Esophagus squamous epithelium (tissue), 5 donors: ENCODE measurements at places on chromosomes 16 and 17.

DNA sequence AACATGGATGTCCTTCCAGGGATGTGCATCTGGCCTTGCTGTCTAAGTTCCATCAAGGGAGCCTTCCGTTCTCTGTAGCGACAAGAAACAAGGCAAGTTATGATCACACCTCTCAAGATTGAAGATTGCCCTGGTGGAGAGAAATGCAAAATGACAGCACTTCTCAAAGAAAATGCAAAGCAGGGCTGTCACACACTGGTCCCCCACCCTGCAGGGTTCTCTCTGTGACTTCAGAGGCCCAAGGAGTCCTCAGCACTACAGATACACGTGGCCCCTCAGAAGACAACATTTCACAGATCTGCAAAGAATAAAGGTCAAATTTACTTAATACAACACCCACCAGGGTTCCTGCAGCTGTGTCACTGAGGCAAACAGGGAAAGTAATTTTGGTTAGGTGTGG lies 60.7 kb upstream of the TEX2 start:
- no peak for DNase-seq
- H3K36me3 ChIP-seq = no peaks in the 10 kb centered on the region
- H3K27ac ChIP-seq = no peak overlapping the region
- H3K27me3 ChIP-seq = no peaks in the 10 kb centered on the region
- peaks cover 44% of the 10 kb centered on the region for H3K4me1 ChIP-seq

- H3K4me3 ChIP-seq = no peak overlapping the region
- no peaks in the 10 kb centered on the region for H3K36me3 ChIP-seq
- H3K27ac ChIP-seq = no peak overlapping the region
Observed at GRCh38 chr16:85215478-85216118, 103.3 kb upstream of the CIBAR2 start.

GRCh38 chr17:75553295-75554110 lies 28.0 kb downstream of the LLGL2 start:
- H3K4me3 ChIP-seq = no peak overlapping the region
- no peak overlapping the region for H3K27ac ChIP-seq
- DNase-seq = no peak
- H3K4me1 ChIP-seq = peaks cover 8% of the 10 kb centered on the region
- H3K27me3 ChIP-seq = no peaks in the 10 kb centered on the region

DNA sequence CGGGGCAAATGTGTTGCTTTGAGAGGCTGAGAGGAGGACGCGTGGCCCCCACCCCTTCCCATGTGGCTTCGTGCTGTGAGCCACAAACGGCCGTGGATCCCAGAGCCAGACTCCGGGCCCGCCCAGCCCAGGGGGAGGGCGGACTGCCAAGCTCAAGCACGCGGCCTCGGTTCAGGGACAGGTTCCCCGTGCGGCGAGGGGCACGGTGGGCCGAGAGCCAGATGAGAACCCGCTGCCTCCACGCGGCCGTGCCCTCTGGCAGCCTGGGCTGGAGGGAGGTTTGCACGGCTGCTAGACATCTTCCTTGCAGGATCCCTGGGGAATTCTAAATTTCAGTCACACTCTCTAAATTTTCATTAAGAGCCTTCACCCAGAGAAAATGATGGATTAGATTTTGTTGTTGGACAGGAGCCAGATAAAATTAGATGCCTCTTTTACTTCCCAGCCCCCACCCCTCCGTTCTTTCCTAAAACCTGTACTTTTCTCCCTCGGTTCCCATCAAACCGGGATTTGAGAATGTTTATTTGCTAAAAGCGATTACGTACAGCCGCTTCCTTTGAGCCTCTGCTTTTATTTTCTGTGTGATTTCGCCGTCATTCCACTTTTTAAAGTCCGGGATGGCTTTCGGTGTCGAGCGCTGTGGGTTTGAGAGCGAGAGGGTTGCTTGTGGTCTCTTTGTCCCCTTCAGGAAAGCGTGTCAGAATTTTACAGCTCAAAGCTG lies 25.0 kb upstream of the GNG13 start:
- H3K4me1 ChIP-seq = peaks cover 6% of the 10 kb centered on the region
- H3K27me3 ChIP-seq = no peaks in the 10 kb centered on the region
- no peak for DNase-seq
- no peak overlapping the region for H3K27ac ChIP-seq
- H3K4me3 ChIP-seq = peak overlapping the region; percentile 15

DNA sequence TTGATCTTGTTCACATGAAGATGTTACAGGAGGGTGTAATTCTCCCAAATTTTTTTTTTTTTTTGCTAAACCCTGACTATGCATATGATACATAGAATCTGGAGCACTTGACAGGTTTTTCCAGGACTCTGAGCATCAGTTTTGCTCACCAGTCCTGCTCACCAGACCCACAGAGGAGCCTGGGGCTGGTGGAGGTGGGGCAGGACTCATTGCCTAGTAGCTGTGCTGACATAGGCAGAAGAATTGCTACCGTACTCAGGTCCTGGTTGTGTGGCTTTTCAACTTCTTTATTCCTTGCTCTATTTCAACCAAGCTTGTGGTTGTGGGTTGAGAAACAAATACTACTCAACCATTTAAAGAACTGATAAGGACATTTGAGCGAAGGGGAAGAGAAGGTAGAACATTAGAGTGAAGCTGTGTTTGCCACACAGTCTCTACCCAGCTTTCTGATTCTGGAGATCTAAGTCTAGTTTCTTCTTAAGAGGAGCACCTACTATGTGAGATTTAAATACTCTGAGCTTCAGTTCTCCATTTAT lies 212.4 kb downstream of the UTP18 start:
- no peak overlapping the region for H3K4me3 ChIP-seq
- DNase-seq = no peak
- no peak overlapping the region for H3K27ac ChIP-seq
- no peaks in the 10 kb centered on the region for H3K36me3 ChIP-seq
- no peaks in the 10 kb centered on the region for H3K4me1 ChIP-seq

DNA sequence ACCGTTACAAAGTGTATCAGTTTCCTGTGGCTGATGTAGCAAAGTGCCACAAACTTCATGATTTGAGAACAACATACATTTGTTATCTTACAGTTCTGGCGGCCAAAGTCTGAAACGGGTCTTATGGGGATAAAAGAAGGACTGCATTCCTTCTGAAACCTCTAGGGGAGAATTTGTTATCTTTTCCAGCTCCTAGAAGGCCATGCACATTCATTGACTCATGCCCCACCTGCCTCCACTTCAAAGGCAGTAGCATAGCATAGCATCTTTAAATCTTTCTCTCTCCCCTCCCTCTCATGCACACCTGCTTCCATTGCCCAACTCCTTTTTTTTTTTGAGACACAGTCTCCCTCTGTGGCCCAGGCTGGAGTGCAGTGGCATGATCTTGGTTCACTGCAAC lies 190.7 kb upstream of the DYNLRB2 start:
- no peak for DNase-seq
- H3K27ac ChIP-seq = no peak overlapping the region
- H3K27me3 ChIP-seq = no peaks in the 10 kb centered on the region

GRCh38 chr16:86020971-86021370 lies 122.0 kb downstream of the IRF8 start:
- H3K36me3 ChIP-seq = no peaks in the 10 kb centered on the region
- DNase-seq = no peak
- H3K4me1 ChIP-seq = no peaks in the 10 kb centered on the region
- H3K27ac ChIP-seq = no peak overlapping the region

GRCh38 chr16:78105517-78105916 lies 6.1 kb downstream of the WWOX start:
- no peak for DNase-seq
- H3K27me3 ChIP-seq = no peaks in the 10 kb centered on the region
- H3K36me3 ChIP-seq = no peaks in the 10 kb centered on the region
- no peak overlapping the region for H3K27ac ChIP-seq
- H3K4me1 ChIP-seq = peaks cover 8% of the 10 kb centered on the region

GRCh38 chr17:27930000-27930399 lies 36.8 kb upstream of the LYRM9 start:
- H3K27ac ChIP-seq = no peak overlapping the region
- H3K27me3 ChIP-seq = peaks cover 19% of the 10 kb centered on the region
- H3K36me3 ChIP-seq = no peaks in the 10 kb centered on the region
- no peak for DNase-seq
- H3K4me1 ChIP-seq = no peaks in the 10 kb centered on the region

GRCh38 chr17:19781488-19782458 lies 33.7 kb upstream of the ALDH3A1 start:
- peaks cover 12% of the 10 kb centered on the region for H3K36me3 ChIP-seq
- H3K4me1 ChIP-seq = no peaks in the 10 kb centered on the region
- no peak overlapping the region for H3K4me3 ChIP-seq
- no peak overlapping the region for H3K27ac ChIP-seq

GRCh38 chr16:54694651-54695050 lies 236.0 kb upstream of the IRX5 start:
- no peaks in the 10 kb centered on the region for H3K36me3 ChIP-seq
- no peaks in the 10 kb centered on the region for H3K4me1 ChIP-seq
- no peak overlapping the region for H3K4me3 ChIP-seq
- no peak overlapping the region for H3K27ac ChIP-seq

GRCh38 chr16:31108794-31109558 lies 790 bp downstream of the BCKDK start:
- DNase-seq = no peak
- peak overlapping the region; percentile 96 for H3K27ac ChIP-seq
- H3K4me3 ChIP-seq = peak overlapping the region; percentile 98
- peaks cover 22% of the 10 kb centered on the region for H3K36me3 ChIP-seq
- no peaks in the 10 kb centered on the region for H3K27me3 ChIP-seq
- peaks cover 19% of the 10 kb centered on the region for H3K4me1 ChIP-seq

DNA sequence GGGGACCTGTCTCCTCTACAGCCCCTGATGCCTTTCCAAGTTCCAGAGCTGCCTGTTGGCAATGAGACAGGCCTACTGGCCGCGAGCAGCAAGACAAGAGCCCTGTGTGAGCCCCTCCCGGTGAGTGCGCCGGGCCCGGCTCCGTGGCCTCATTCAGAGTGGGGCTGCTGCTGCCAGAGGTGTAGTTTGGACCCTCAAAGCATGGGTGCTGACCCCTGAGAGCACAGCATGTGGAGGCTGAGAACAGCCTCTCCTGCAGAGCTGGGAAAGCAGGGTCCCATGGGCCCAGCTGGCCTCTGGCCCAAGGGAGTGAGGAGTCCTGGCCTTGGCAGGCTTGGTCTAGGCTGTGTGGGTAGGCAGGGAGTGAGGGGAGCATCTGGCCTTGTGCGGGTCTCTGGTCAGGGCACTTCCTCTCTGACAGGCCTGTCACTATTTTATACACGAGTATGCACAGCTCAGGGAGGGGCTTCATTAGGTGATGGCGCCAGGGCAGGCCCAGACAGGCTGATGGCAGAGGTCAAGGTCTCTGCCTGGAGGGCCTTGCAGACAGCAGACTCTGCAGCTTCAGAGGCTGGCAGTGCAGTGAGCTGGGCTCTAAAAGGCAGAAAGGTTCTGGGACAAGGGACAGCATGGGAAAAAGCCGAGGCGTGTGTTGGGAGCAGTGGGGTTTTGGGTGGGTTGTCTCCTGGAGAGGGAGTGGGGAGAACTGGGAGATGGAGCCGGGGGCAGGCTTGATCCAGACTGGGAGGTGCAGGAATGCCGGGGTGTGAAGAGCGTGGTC lies 43.4 kb downstream of the ADCY7 start:
- no peak for DNase-seq
- no peak overlapping the region for H3K4me3 ChIP-seq
- peaks cover 20% of the 10 kb centered on the region for H3K4me1 ChIP-seq
- no peak overlapping the region for H3K27ac ChIP-seq
- no peaks in the 10 kb centered on the region for H3K27me3 ChIP-seq
- H3K36me3 ChIP-seq = no peaks in the 10 kb centered on the region

DNA sequence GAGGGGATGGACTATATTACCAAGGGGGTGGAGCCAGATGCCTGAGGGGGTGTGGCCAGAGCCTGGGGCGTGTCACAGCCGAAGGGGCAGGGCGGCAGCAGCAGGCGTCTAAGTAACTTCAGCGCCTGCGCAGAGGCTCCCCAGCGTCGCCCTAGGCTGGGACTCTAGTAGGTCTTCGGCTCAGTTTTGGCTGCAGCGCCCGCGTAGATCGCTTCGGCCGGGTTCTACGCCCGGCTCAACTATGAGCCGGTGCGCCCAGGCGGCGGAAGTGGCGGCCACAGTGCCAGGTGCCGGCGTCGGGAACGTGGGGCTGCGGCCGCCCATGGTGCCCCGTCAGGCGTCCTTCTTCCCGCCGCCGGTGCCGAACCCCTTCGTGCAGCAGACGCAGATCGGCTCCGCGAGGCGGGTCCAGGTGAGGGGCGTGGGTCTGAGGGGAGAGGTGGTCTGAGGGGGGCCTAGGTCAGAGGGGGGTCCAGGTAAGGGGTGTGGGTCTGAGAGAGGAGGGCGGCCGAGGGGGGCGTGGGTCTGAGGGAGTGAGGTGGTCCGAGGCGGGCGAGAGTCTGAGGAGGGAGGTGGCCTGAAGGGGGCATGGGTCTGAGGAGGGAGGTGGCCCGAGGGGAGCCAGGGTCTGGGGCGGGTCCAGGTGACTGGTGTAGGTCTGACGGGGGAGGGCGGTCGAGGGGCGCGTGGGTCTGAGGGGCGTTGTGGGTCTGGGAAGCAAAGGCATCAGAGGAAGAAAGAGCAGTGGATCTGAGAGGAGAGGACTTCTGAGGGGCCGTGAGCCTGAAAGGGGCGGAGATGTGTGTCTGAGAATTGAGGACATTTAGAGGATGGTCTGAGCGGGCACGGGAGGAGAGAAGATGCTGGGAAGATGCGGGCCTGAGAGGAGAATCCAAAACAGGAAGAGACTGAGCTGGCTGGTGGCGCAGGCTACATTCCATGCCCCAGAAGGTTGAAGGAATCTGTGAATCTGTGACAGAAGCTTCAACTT lies at the start of gene LPCAT2:
Gene LPCAT2 (plus strand): TSS at position 132 of the 991 bp plus-strand sequence. CDS start 110 bp downstream, at position 242.
- no peaks in the 10 kb centered on the region for H3K4me1 ChIP-seq
- peak within 1 kb of the TSS; percentile 64 for H3K4me3 ChIP-seq
- H3K27me3 ChIP-seq = no peaks in the 10 kb centered on the region
- no peak for DNase-seq
- peaks cover 15% of the 10 kb centered on the region for H3K36me3 ChIP-seq

DNA sequence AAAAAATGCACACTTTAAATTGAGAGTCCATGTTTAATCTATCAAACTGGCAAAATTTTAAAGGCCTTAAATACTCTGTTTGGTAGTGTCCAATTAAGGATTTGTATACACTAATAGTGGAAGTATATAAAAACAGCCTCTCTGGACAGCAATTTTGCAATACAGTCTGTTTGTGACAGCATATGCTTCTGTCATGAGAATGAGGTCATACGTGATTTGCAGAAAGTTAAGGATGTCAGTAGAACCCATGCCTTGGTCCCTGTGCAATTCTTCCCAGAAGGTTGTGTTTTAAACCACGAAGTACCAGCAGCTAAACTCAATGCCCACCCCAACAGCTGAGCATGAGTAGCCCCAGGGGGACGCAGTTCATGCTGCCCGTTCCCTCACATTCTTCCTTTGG lies 78.4 kb downstream of the AIPL1 start:
- H3K36me3 ChIP-seq = no peaks in the 10 kb centered on the region
- no peak overlapping the region for H3K4me3 ChIP-seq
- no peaks in the 10 kb centered on the region for H3K4me1 ChIP-seq
- peaks cover 28% of the 10 kb centered on the region for H3K27me3 ChIP-seq
- DNase-seq = no peak

- H3K27me3 ChIP-seq = no peaks in the 10 kb centered on the region
- no peak overlapping the region for H3K27ac ChIP-seq
- no peak overlapping the region for H3K4me3 ChIP-seq
Observed at GRCh38 chr16:12780467-12780866, 23.2 kb downstream of the CPPED1 start.
